ENCODE measurements at places on chromosomes 3 and 15.

- DNase-seq = no peak
Observed at GRCh38 chr3:136617198-136617597, 135.0 kb downstream of the STAG1 start.

DNA sequence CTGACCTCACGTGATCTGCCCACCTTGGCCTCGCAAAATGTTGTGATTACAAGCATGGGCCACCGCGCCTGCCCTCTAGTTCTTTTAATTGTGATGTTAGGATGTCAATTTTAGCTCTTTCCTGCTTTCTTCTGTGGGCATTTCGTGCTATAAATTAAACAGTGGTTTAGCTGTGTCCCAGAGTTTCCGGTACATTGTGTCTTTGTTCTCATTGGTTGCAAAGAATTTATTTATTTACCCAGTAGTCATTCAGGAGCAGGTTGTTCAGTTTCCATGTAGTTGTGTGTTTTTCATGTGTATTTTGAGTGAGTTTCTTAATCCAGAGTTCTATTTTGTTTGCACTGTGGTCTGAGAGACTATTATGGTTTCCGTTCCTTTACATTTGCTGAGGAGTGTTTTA, 30.1 kb downstream of the MYRIP start:
- DNase-seq = no peak

GRCh38 chr3:32681811-32682210, 3.2 kb upstream of the CNOT10 start:
- DNase-seq = no peak

DNA sequence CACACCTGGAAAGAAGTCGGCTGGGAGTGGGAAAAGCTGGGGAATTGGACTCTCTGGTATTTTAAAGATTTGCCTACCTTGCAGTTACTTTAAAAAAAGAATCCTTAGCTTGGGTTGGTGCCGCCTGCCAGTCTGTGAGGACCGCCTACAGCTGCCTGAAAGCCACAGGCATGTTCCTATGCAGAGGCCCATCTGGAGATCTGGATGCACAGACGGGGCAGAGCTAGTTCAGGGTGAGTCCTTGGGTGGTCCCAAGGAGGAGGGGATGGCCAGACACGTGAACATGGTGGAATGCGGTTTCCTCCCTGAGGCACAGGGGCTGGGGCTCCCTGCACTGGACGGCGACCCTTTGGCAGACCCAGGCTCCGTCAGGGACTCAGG, 113.2 kb upstream of the IQSEC1 start:
- DNase-seq = no peak

DNA sequence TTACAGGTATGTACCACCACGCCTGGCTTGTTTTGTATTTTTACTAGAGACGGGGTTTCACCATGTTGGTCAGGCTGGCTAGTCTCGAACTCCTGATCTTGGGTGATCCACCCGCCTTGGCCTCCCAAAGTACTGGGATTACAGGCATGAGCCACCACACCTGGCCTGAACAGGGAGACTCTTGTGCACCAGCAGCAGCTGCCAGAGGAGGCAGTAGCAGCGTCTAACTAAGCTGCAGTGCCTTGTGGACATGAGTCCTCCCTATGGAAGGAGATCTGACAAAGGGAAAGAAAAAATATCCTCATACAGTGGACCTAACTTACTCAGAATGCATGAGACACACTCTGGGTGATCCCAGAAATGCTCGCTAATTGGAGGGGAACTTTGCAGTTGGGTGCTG, 36.8 kb upstream of the NEO1 start:
- no peak for DNase-seq

DNA sequence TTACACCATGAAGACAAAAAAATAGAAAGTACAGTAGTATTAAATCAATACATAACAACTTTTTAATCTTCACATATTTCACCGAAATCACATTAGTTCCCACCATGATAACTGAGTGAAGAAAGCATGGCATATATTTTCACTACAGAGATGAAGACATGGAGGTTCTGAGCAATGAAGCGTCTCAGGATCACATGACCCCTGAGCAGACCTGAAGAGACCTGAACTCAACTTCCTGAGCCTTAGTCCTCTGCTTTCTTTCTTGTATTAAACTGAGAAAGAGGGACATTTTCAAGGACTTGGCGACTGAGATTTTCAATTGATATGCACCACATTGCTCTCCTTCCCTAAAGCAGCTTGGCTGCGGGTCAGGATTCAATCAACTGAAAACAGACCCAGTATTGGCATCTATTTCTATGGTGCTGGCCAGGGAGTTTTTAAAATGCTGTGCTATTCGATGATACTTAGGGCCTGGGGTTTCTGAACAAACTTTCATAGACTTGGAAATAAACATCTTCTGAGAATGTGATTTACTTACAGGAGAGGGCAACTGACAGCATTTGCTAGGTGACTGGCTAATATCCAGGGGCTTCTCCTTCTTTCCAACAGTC, 165.1 kb downstream of the LSAMP start:
- DNase-seq = no peak

DNA sequence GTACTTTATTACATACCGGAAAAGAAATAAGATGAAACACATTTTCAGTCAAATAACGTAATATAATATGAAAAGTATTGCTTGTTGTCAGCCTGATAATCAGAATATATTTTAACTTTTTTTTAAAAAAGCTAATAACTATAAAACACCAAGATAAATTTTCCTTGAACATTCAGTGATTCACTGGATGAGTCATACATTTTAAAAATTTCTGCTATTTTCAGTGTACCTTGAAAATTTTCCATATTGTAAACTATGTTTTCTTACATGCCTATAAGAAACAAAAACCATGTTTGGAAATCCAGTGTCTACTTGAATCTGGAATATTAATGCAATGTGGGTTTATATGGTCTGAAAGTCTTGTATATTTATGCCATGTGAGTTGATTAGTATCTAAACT, 36.3 kb upstream of the MEIS2 start:
- no peak for DNase-seq

- DNase-seq = no peak
Observed at GRCh38 chr15:72566973-72567372, 87.5 kb upstream of the GOLGA6B start.

DNA sequence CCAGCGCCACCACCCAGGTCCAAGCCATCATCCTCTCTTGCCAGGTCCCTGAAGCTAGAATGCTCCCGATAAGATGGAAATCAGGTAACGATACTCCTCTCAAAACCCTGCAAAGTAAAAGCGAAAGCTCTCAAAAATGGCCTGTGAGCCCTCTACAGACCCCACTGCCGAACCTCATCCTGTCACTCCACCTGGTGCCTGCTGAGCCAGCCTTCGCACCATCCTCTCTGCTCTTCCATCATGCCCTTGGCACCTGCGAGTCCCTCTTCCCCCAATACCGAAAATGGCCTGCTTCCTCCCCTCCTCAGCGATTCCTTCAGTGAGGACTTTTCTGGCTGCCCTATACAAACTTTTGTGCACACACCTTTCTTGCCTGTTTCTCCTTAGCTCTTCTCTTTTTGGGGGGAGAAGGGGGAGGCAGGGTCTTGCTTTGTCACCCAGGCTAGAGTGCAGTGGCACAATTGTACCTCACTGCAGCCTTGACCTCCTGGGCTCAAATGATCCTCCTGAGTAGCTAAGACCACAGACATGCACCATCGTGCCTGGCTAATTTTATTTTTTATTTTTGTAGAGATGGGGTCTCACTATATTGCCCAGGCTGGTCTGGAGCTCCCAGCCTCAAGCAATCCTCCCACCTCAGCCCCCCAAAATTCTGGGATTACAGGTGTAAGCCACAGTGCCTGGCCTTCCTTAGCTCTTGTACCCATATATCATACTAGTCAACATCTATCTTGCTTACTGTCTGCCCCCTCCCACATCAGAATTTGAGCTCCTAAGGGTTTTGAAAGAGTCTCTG, 3.0 kb downstream of the IDH2 start:
- DNase-seq = no peak

DNA sequence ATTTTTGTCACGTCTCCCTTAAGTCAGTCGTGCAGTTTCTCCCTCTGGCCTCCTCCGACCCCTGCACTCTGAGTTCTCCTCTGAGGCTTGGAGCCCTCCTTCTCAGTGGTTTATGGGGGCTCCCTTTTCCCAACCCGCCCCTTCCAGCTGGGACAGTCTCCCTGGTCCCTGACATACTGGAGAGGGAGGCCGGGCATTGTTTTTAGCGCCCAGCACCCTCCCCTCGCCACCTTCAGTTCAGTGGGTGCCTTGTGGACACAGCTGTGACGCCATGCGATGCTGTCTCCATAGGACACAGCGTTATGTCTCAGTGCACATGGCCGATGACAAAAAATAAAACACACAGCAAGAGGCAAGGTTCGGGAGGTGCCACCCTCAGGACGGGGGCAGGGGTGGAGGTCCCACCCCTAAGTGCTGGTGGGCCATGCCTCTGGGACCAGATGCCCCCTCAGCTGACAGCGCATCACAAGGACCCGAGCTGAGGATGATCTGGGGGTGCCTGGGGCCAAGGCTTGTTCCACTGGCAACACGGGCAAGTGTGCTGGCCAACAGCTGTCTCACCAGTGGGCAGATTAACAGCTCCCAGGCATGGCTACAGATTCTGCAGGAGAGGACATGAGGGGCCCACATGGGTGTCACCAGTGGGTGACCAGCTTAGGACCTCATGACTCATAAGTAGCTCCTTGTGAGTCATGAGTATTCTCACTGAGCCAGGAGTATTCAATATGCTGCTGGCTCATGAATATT, 81.6 kb downstream of the PLXNA1 start:
- no peak for DNase-seq

DNA sequence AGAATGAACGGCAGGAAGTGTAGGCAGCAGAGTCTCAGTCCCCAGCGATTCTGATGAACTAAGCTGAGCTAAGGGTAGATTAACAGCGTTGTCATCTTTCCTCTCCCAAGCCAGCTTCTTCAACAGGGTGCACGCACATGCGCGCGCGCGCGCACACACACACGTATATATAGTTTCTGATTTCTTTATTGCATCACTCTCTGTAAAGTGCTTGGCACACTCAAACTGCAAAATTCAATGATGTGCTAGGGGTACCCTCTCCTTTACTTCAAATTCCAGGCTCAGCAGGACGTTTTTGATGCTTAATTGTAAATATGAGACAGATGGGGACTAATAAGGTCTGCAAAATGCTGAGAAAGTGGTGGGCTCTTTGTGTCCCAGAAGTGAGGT, 26.1 kb upstream of the VPS8 start:
- no peak for DNase-seq

- no peak for DNase-seq
Observed at GRCh38 chr3:82294609-82295008, 533.2 kb upstream of the GBE1 start.

GRCh38 chr3:61450866-61451265, 110.5 kb upstream of the PTPRG start:
- no peak for DNase-seq

- DNase-seq = no peak
Observed at GRCh38 chr3:24167429-24167828, 222.3 kb downstream of the NR1D2 start.

DNA sequence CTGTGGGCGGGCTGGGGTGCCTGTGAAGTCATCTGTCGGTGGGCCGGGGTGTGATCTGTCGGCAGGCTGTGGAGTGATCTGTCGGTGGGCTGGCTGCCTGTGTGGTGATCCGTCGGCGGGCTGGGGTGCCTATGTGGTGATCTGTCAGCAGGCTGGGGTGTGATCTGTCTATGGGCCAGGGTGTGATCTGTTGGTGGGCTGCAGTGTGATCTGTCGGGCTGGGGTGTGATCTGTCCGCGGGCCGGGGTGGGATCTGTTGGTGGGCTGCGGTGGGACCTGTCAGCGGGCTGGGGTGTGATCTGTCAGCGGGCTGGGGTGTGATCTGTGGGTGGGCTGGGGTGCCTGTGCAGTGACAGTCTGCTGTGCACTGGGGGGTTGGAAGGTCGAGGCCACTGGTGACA, 204.5 kb downstream of the XXYLT1 start:
- DNase-seq = no peak

DNA sequence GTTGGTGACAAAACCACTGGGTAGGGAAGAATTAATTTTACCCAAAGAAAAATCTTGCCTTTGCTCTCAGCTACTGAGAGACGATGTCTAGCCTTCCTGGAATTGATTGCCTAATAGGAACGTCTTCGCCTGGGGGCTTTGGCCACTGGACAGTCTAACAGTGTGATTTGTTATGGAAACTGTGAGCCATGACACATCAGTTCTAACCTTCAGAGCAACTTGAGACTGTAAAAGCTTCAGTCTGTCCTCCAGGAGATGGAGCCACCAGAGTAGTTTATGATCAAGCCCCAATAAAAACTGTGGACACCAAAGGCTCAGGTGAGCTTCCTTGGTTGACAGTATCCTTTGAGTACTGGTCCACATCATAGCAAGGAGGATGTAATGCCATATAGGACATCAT, 235.8 kb upstream of the TMCO5A start:
- DNase-seq = no peak

DNA sequence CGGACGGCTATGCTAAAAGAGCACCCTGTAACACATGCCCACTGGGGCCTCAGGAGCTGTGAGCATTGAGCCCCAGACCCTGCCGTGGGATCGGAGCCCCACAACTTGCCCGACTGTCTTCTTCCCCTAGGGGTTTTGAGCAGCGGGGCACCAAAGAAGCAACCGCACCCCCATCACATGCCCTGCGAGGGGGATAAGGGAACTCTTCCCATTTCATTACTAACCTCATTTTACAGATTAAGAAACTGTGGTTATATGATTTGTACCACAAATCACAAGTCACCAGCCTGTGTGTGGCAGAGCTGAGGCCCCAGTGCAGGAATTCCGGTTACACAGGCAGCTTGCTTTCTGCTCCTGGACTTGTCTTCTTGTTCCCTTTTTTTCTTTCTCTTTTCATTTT, 86.2 kb downstream of the CD47 start:
- DNase-seq = no peak

DNA sequence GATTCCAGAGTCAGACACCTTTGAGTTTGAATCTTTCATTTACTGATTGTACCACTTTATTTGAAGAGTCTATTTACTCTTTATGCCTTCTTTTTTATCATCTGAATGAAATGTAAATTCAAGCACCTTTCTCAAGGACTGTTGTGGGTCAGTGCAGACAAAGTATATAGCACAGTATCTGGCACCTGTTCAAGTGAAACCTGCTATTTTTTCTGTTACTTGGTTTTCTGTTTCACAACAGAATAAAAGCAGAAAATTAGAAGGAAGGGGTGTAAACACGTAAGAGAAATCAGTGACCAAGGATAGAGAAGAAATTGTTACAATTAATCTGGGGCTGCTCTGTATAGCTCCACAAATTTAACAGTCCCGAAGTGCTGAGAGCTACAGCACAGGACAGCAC, 357.4 kb downstream of the RSL24D1 start:
- no peak for DNase-seq

- DNase-seq = no peak
Observed at GRCh38 chr3:156817646-156818272, 8.4 kb upstream of the LEKR1 start.

DNA sequence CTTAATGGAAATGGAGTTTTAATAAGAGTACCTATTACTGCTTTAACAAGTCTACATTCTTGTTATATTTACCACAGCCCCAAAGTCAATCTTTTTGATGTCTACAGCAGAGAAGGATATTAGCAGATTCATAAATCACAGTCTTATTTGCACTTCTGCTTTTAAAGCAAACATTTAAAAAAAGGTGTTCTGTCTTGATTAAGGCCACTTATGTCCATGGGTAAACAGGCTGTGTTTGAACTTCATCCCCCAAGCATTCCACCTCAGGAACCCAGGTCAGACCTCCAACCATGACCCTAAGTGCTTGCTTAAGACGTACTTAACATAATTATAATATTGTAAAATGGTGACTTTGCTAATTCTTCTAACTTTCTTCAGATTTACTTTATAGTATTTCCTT, 113.4 kb downstream of the CMSS1 start:
- no peak for DNase-seq
